ENCODE measurements at places on chromosomes 1 and 21.

DNA sequence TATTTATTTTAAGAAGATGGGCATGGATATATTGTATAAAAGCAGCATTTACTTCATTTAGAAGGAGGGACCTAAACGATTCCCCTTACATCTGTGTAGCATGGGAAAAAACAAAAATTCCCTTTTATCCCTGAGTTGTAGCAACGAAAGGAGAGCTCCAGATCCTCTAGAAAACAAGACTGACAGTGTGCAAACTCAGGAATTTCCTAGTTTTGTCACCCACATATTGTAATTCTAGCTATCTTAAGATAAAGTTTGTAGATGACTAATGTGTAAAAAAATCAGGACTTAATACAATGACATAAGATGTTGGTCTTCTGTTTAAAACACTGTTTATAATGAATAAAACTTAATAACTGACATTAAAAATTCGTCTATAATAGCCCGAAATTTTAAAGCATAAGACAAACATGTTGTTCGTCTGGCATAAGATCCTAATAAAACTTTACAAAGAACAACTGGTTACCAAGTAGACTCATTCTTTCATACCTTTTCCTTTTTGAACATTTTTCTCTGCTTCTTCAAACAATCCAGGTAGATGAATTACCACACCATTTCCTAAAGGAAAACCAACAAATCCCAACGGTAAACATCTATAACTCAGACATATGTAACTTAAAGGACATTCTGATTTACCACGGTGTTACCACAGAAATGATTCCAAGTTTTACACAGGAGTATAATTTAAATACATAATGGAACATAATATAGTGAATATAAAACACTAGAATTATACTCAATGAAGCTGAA is 15.2 kb downstream of the ADSS2 start:
- DNase-seq: no peak

DNA sequence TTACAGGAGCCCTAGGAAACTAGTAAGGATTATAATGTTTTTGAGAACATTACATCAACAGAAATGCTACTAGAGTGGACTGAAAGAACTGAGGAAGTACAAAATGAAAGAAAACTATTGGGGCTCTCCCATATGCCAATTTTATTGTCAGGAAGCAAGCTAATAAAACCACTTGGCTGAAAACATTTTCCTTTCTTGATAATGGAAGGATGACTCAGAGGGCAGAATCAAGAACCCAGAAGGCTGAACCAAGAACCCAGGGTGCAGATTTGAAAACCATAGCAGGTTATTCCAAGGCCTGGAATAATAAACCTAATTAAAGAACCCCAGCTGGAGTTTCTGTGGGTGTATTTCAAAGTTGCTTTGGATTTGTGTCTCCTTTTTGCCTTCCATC is 70.7 kb downstream of the RPE65 start:
- DNase-seq: no peak

DNA sequence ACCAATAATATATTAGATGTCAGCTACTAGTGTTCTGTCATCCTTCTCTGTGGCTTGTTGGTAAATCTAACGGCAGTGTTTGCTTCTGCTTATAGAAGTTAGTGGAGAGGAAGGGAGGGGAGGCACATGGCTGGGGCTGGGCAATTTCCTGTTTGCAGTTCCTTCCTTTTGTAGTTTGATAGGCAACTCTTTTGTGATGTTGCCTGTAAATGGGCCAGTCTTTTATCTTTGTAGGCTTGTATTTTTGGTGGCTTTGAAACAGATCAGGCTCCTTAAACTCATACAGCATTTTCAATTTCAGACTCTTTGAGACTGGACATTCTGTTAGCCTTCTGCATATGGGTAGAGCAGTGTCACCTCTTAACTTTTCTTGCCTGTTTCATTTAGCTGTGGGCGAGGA is 48.1 kb downstream of the CDC14A start:
- DNase-seq: peak; percentile 62

GRCh38 chr21:45747802-45748445 is 104.4 kb downstream of the PCBP3 start:
- no peak for DNase-seq

All from T-helper 1 cell (primary cell).